ENCODE measurements at places on chromosomes 12 and 14.

DNA sequence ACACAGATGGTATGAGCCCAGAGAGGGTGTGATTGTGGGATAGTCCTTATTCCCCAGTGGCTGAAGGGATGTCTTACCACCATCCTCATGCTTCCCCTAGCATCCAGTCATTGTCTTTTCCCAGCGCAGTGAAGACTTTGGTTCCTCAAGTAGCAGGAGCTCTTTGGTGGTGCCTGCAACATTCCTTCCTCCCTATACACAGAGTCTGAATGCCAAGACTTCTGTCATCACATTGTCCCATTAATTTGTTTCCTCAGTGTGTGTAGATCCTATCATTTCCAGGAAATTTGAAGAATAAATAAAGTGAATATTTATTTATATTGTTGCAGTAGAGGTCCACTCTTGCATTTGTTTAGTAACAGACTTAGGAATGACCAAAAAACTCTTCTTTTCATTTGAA is 147.2 kb downstream of the DACT1 start:
- no peak for DNase-seq

DNA sequence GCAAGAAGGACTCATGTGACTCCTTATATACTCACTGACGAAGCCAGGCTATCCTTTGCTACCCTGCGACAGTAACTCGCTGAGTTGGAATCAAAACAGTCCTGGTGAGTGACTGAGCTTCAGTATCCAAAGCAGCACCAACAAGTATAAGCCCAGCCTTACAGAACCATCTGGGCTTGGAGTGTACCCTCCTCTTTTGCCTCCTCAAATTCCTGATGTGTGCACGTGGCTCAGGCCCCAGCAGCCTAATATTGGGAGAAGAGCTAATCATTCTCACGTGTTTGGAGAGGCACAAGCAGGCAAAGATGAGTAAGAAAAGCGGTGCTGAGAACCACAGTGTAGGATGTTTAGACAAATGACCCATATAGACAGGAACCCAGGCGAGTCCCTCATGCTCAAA is 34.4 kb downstream of the PPTC7 start:
- no peak for DNase-seq

DNA sequence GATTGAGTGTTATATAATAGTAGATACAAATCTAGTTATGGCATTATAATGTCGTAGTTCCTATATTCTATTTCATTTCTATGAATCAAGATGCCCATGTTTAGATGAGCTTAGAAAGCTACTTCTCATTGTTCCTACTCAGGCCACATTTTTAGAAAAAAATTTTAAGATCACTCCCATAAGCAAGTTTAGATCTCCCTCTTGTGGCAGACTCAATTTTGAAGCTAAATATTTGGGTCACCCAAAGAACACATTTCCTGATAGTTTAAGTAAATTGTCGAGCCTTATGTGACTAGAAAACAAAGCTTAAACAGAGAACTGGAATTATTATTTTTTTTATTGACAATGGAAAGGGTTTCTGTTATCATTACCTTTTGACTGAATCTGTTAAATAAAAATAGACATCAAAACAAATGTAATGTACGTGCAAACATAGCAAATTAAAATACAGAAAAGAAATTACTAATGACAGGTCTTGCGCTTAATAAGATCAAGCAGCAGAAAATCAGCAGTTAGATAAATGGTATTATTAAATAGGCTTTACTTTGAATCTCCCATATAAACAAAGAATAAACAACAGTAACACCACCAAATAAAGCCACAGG is 180.2 kb downstream of the ACSS3 start:
- no peak for DNase-seq

GRCh38 chr12:12115514-12115913 is 44.8 kb downstream of the BCL2L14 start:
- no peak for DNase-seq

- no peak for DNase-seq
These were observed 27.0 kb upstream of the AKAP5 start for GRCh38 chr14:64438181-64438841.

GRCh38 chr12:31895449-31896150 is 63.6 kb upstream of the RESF1 start:
- DNase-seq: no peak

DNA sequence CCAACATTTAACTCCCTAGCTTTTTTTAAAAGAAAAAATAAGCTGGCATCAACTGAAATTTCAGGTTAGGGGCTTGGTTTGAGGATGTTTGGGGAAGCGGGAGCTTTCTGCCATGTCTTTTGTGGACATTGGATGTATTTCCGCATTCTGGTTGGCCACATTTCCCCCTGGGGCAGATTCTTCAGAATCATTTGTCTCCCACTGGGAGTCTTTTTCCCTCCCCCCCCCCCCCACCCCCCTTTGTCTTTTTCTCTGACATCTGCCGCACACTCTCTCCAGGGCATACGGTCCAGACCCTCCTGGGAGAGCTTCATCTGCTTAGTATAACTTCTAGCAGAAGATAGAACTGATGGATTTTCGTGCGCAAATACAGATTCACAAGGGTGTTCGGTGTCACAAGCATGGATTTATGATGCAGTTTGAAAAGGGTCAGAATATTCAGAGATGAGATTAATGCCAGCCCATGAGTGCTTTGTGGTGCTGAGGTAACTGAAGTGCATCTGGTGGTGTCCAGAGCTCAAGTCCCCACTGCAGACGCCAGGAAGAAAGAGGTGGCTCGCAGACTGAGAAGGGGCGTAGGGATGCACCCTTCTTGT is 40.2 kb downstream of the ETV6 start:
- DNase-seq: no peak

DNA sequence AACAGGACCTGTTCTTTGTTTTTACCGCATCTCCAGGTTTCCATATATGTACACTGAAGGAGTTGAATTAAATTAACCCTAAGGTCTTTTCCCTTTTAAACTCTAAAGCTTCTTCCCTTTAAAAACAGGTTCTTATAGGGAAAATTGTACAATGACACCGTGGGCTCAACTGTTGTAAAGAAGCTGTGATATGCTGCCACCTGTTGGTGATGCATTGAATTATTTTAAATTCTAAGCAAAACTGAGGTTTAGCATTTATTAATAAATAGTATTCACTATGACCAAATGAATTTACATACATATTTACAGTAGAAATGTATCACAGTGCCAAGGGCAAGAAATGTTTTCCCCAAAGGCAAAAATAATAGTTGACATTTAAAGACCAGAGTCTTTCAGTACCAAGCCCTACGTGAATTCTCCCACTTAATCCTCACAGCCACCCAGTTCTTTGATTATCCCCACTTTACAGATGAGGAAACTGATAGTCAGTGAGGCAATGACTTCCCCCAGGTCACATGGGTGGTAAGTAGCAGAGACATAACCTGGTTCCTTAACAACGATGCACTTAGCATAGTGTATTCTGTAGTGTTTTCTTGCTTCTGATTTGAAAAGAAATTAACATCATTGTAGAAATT is 35.7 kb upstream of the TMEM263 start:
- DNase-seq: no peak

GRCh38 chr12:53594897-53595615 is 31.1 kb downstream of the ATF7 start:
- DNase-seq: no peak

DNA sequence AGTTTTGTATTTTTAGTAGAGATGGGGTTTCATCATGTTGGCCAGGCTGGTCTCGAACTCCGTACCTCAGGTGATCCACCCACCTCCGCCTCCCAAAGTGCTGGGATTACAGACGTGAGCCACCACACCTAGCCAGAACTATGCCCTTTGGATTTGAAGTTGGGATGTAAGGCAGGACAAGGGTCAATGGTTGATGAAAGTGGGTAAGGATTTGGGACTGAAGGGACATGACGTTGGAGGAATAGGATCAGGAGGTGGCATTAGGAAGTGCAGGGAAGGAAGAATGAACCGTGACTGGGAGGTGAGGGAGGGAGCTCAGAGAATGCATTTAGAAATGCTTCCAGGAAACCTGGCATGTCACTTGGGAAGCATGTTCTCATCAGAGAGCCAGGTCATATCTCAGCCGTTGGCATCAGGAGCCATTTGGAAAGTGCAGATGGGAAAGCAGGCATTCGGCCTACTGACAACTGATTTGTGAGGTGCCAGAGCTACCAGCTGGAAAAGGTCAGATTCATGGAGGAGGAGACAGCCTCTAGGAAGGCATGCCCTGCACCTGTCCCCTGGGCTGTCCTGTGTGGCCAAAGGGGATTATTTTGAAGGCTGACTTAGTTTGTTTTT is 2.2 kb downstream of the CRADD start:
- no peak for DNase-seq

GRCh38 chr14:87868920-87869319 is 124.1 kb downstream of the GALC start:
- DNase-seq: no peak

DNA sequence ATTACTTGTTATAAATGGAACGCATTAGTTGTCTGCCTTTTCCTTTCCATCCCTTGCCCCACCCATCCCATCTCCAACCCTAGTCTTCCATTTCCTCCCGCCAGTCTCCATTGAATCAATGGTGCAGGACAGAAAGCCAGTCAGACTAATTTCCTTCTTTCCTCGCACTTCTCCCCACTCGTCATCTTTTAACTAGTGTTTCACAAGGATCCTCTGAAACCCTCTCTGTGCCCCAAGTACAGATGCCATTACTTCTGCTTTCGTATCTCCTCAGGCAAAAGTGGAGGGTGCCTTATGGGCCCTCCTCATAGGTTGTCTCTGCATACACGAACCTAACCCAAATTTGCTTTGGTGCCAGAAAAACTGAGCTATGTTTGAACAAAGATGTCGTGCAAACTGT is 4.2 kb downstream of the DAZAP2 start:
- DNase-seq: no peak

GRCh38 chr14:97457575-97458085 is 660.4 kb downstream of the VRK1 start:
- no peak for DNase-seq

DNA sequence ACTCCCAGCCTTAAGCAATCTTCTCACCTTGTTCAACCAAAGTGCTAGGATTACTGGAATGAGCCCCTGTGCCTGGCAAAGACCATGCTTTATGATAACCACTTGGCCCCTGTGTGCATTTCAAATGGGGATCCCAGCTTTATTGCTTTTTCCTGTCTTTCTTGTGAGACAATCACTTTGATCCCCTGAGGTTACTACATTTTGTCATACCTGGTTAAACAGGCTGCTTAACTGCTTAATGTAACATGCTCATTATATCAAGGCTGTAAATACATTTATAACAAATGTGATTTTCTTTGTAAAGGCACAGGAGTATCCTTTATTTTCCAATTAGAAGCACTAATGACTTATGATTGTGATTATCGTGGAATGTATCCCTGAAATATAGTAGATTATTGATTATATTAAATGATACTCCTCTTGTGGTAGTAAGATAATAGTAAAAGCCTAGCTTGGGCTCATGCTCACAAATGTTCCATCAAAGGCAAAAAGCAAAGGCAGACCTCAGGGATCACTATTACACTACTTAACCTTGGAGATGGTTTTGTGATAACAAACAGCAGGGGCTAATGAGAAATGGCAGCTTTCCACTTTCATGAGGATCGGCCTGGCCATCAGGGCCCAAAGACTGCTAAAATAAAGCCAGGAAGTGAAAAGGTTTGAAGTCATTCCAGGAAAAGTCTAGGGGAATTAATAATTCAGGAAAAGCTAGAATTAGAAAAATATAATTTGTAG is 290.8 kb upstream of the MDGA2 start:
- no peak for DNase-seq

- no peak for DNase-seq
These were observed 167.2 kb upstream of the GSC start for GRCh38 chr14:94936901-94937685.

- no peak for DNase-seq
These were observed 89.4 kb downstream of the PAX9 start for GRCh38 chr14:36751106-36751505.

- DNase-seq: no peak
These were observed 26.8 kb downstream of the DUSP6 start for GRCh38 chr12:89325495-89325894.

DNA sequence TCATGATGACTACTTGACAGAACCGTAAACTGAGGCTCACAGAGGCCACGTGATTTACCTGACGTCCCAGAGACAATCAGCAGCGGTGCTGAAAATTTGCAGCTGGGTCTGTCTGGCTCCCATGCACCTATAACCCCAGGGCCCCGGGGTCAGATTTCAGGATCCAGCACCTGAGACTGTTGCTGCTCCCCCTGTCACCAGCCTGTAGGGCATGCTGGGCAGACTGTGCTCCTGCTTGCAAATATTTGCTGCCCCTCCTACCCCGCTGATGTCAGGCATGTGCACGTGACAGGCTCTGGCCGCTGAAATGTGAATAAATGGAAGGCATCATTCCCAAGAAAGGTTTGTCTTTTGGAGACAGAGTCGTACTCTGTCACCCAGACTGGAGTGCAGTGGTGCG is 6.0 kb downstream of the MMAB start:
- no peak for DNase-seq

DNA sequence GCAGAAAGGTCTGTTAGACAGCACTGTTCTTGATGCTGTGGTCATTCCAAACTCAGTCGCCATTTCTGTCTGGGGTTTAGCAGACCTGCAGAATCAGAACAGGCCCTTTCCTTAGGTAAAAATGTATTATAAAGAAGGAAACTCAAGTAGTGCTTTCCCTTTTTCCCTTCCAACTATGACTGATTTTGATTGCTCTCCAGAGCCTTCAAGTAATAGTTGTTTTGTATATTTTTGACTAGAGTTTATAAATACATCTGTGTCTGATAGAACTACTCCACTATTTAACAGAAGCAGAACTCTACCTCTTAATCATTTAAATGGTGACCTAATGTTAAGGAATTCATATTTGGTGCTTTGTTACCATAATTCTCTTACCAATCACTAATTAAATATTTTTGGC is 74.0 kb downstream of the WNK1 start:
- DNase-seq: no peak

GRCh38 chr12:102005256-102005655 is 56.5 kb downstream of the WASHC3 start:
- DNase-seq: no peak

GRCh38 chr12:6699989-6700645 is 498 bp downstream of the PIANP start:
- DNase-seq: no peak

DNA sequence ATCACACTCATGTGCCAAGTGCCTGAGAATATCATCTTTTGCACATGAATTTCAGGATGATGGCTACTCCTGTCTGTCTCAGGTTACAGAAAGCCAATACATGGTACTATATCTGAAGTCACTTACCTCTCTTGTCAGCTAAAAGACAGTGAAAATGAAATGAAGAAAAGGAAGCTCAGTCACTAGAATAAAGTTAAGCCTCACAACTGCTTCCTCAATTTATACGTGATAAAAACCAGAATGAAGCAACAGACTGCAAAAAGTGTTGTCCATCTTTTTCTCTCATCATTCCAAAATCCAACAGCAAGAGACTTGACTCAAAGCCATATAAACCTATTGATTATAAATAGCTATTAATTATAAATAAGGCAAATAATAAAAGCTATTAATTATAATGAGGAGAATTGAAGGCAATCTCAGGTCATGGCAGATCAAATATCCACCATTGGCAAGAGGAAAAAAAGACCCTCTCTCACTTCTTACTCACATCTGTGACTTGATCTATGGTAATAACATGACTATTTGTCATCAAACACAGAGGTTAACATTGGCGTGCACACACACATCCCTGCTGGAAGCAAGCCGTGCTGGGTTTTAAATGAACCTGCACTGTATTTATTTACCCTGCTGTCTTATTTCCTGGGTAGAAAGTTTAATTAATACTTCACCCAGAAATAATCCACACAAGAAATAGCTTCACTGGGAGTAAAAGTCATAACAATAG is 10.0 kb downstream of the NIN start:
- DNase-seq: no peak

- no peak for DNase-seq
These were observed 353.9 kb upstream of the TBX3 start for GRCh38 chr12:115037830-115038229.

GRCh38 chr14:92952481-92953298 is 29.7 kb downstream of the CHGA start:
- no peak for DNase-seq
